CD14-positive monocyte (primary cell): ENCODE measurements at places on chromosomes 2 and 18. TPM values are rescaled to one million over a fixed set of nuclear protein-coding genes. Genes with fewer than 3 reads are reported as not detected.

Gene SMPD4
- polyA plus RNA-seq = 10.5 TPM

Gene IFT172
- polyA plus RNA-seq = 3.6 TPM

Gene SLC66A2
- polyA plus RNA-seq = 42.6 and 54.8 TPM in 2 replicates

Gene CABYR
- polyA plus RNA-seq = not detected

Gene TUBA3E
- polyA plus RNA-seq = not detected

Gene RUFY4
- polyA plus RNA-seq = 0.68 TPM

Gene ANKRD29
- 0.11 TPM for polyA plus RNA-seq

- no peak overlapping the region for H3K27ac ChIP-seq
- H3K4me3 ChIP-seq = no peak overlapping the region
- H3K27me3 ChIP-seq = no peaks in the 10 kb centered on the region
- DNase-seq = no peak
These were observed 248.9 kb downstream of the ANAPC1 start for GRCh38 chr2:111634995-111635538.

GRCh38 chr2:124589971-124590370 lies 564.9 kb downstream of the CNTNAP5 start:
- DNase-seq = no peak
- H3K36me3 ChIP-seq = no peaks in the 10 kb centered on the region
- no peaks in the 10 kb centered on the region for H3K4me1 ChIP-seq
- no peaks in the 10 kb centered on the region for H3K27me3 ChIP-seq
- H3K4me3 ChIP-seq = no peak overlapping the region

DNA sequence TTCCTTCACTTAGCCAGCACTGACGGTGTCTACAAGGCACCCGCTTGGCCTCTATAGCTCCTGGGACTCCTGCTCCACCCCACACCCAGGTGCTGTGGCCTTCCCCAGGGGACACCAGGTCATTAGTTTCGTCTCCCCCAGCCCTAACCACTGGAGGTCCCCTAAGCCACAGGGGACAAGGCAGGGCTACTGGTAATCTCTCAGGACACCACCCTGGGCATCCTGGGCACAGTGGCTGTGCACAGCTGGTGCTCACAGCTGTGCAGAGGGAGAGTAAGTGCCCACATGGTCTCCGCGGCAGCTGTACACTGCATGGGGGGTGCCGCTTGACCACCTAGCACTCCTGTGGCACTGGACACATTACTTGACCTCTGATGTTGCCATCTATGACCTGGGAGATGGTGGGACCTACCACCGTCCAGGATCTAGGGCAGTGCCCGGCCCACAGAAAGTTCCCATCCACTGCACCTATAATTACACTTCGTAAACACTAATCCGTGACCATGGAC lies 134.0 kb downstream of the HDAC4 start:
- no peaks in the 10 kb centered on the region for H3K27me3 ChIP-seq
- H3K27ac ChIP-seq = peak overlapping the region; percentile 90
- H3K36me3 ChIP-seq = no peaks in the 10 kb centered on the region
- H3K4me3 ChIP-seq = peak overlapping the region; percentile 66

GRCh38 chr2:128500138-128500800 lies 181.6 kb upstream of the HS6ST1 start:
- H3K27ac ChIP-seq = no peak overlapping the region
- H3K4me3 ChIP-seq = no peak overlapping the region
- H3K27me3 ChIP-seq = no peaks in the 10 kb centered on the region
- H3K36me3 ChIP-seq = no peaks in the 10 kb centered on the region
- no peaks in the 10 kb centered on the region for H3K4me1 ChIP-seq

- no peaks in the 10 kb centered on the region for H3K4me1 ChIP-seq
- DNase-seq = no peak
- no peaks in the 10 kb centered on the region for H3K36me3 ChIP-seq
- H3K27ac ChIP-seq = no peak overlapping the region
- H3K4me3 ChIP-seq = no peak overlapping the region
- H3K27me3 ChIP-seq = no peaks in the 10 kb centered on the region
These were observed 1355.4 kb downstream of the LRP1B start for GRCh38 chr2:140775411-140775810.

- no peak overlapping the region for H3K27ac ChIP-seq
- no peak for DNase-seq
- H3K36me3 ChIP-seq = no peaks in the 10 kb centered on the region
- H3K4me1 ChIP-seq = no peaks in the 10 kb centered on the region
- H3K4me3 ChIP-seq = no peak overlapping the region
These were observed 1057.2 kb upstream of the TMEFF2 start for GRCh38 chr2:193251909-193252308.

- DNase-seq = no peak
- H3K27me3 ChIP-seq = no peaks in the 10 kb centered on the region
- H3K4me3 ChIP-seq = no peak overlapping the region
- H3K27ac ChIP-seq = peak overlapping the region; percentile 78
These were observed 5.8 kb upstream of the SFTPB start for GRCh38 chr2:85673716-85674375.

- no peak overlapping the region for H3K27ac ChIP-seq
- no peak for DNase-seq
- H3K4me1 ChIP-seq = no peaks in the 10 kb centered on the region
- H3K4me3 ChIP-seq = no peak overlapping the region
These were observed 487.6 kb downstream of the THSD7B start for GRCh38 chr2:137252934-137253333.

DNA sequence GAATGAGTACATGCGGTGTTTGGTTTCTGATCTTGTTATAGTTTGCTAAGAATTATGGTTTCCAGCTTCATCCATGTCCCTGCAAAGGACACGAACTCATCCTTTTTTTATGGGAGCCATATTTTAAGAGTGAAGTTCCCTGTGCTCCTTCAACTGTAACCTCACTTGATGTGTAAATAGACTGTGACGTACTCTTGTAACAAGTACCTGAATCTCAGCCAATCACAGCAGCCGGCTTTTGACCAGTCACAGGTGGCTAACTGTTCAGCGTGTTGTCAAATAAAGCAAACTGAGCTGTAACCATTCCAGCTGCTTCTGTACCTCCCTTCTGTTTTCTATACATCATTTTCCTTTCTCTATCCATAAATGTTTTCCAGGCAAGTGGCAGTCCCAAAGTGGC lies 774.3 kb upstream of the HS6ST1 start:
- H3K27me3 ChIP-seq = no peaks in the 10 kb centered on the region
- no peak overlapping the region for H3K27ac ChIP-seq
- H3K4me1 ChIP-seq = no peaks in the 10 kb centered on the region
- DNase-seq = no peak
- no peaks in the 10 kb centered on the region for H3K36me3 ChIP-seq

- DNase-seq = no peak
- no peak overlapping the region for H3K27ac ChIP-seq
- no peaks in the 10 kb centered on the region for H3K27me3 ChIP-seq
- no peaks in the 10 kb centered on the region for H3K36me3 ChIP-seq
These were observed 130.7 kb downstream of the TPO start for GRCh38 chr2:1543776-1544477.

DNA sequence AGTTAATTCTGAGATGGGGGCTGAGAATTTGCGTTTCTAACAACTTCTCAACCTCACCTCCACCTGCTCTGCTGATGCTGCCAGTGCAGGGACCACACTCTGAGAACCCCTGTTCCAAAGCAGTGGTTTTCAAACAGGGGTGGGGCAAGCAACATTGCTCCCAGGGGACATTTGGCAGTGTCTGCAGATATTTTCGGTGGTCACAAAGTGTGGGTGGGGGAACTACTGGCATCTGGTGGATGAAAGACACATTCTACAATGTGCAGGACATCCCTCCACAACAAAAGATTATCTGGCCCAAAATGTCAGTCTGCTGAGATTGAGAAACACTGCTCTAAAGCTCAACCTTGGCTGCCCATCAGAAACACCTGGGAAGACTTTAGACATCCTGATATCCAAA lies 188.7 kb upstream of the SATB2 start:
- no peak overlapping the region for H3K27ac ChIP-seq
- no peaks in the 10 kb centered on the region for H3K27me3 ChIP-seq
- no peak overlapping the region for H3K4me3 ChIP-seq

GRCh38 chr2:30233271-30234009 lies 2.1 kb downstream of the LBH start:
- no peak overlapping the region for H3K27ac ChIP-seq
- H3K36me3 ChIP-seq = no peaks in the 10 kb centered on the region
- no peak overlapping the region for H3K4me3 ChIP-seq
- peaks cover 29% of the 10 kb centered on the region for H3K4me1 ChIP-seq
- DNase-seq = no peak
- peaks cover 60% of the 10 kb centered on the region for H3K27me3 ChIP-seq

GRCh38 chr2:234874347-234875046 lies 77.3 kb upstream of the SH3BP4 start:
- no peak overlapping the region for H3K4me3 ChIP-seq
- no peak overlapping the region for H3K27ac ChIP-seq
- DNase-seq = no peak
- no peaks in the 10 kb centered on the region for H3K36me3 ChIP-seq
- H3K4me1 ChIP-seq = no peaks in the 10 kb centered on the region

DNA sequence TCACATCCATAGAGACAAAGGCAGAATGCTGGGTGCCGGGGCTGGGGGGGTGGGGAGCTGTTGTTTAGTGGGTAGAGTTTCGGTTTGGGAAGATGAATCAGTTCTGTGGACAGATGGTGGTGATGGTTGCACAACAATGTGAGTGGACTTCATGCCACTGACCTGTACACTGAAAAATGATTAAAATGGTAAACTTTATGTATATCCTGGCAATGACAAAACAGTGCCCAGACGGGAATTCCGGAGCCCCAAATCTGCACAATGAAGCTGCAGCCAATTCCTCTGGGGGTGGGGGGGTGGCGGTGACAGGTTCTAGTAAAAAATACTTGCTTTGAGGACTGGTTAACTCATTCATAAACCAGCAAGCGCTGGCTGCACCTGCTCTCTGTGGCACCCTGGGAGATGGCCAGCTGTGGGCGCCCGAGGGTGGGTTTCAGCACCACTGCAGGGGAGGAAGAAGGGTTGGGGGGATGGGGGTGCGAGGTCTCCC lies 81.8 kb upstream of the HPCAL1 start:
- no peak overlapping the region for H3K27ac ChIP-seq
- H3K4me1 ChIP-seq = no peaks in the 10 kb centered on the region
- H3K4me3 ChIP-seq = no peak overlapping the region
- H3K27me3 ChIP-seq = no peaks in the 10 kb centered on the region
- H3K36me3 ChIP-seq = no peaks in the 10 kb centered on the region
